Body of pancreas (tissue), 4 donors: ENCODE measurements at places on chromosomes 13 and 19. TPM values are rescaled to one million over a fixed set of nuclear protein-coding genes. Genes with fewer than 3 reads are reported as not detected.

Gene MYPOP
- total RNA-seq, result 6.7 TPM

Gene GNG14
- total RNA-seq, result not detected

Gene USPL1
- 10.9 TPM for total RNA-seq

Gene SLC1A6
- total RNA-seq, result not detected

Gene SERPINE3
- not detected for total RNA-seq
